Upper lobe of left lung (tissue), 6 donors: ENCODE measurements at places on chromosomes 6 and 20. TPM values are rescaled to one million over a fixed set of nuclear protein-coding genes. Genes with fewer than 3 reads are reported as not detected.

DNA sequence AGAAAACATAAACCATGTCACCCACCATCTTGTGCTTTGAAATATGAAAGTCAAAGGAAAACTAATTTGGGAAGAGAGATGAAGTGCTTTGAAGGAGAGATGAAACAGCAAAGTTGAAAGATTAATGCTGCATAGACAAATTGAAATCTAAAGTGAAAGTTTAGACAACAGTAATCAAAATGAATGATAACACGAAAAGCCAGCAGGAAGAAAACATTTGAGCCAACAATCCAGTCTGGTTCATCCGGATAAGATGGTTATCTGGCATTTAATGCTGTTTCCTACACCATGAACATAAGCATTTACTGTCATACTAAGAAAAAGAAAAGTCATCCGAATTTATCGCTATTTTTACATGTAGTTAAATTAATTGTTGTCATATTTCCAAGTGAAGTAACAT lies 595 bp downstream of the HAO1 start:
- no peaks in the 10 kb centered on the region for H3K27me3 ChIP-seq
- no peak for DNase-seq
- H3K27ac ChIP-seq = no peak overlapping the region
- H3K36me3 ChIP-seq = no peaks in the 10 kb centered on the region
- no peaks in the 10 kb centered on the region for H3K4me1 ChIP-seq
- no peak overlapping the region for H3K4me3 ChIP-seq

DNA sequence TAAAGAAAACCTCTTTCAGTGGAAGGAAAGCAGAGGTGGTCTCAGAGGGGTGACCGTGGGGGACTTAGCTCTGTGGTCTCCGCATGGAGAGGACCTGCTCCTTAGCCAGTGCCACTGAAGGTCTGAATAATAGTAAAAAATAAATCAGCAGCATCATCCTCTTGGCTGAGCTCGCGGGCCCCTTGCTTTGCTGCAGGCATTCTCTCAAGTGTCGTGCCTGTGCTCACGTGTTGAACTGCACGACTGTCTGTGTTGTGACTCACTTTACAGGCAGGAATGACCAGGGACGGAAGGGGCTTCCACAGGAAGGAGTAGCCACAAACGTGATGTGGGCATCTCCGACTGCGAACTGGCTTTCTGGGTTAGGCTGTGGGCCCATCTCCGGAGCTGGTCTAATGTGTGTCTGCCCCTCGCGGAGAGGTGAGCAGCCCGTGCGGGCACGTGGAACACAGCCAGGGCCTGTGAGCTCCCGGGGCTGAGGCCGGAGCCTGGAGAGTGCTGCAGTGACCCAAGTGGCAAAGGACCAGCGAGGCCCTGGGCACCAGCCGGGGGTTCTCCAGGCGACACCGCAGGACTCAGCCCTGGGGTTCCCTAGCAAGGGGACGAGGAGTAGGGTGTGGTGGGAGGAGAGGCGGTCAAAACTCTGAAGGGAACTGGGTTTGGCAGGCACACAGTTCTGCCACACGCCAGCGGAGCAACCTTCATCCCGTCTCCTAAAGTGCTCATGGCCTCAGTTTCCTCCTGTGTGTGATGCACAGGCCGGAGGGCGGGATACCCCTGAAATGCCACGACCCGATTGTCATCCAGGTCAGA lies 89.2 kb downstream of the RAMACL start:
- H3K4me1 ChIP-seq = no peaks in the 10 kb centered on the region
- no peak for DNase-seq
- H3K27ac ChIP-seq = no peak overlapping the region
- no peaks in the 10 kb centered on the region for H3K27me3 ChIP-seq
- H3K4me3 ChIP-seq = no peak overlapping the region

- peaks cover 40% of the 10 kb centered on the region for H3K4me1 ChIP-seq
- H3K27ac ChIP-seq = no peak overlapping the region
- no peak overlapping the region for H3K4me3 ChIP-seq
- no peak for DNase-seq
- no peaks in the 10 kb centered on the region for H3K27me3 ChIP-seq
Measured at GRCh38 chr6:167856999-167857660, 30.4 kb downstream of the AFDN start.

GRCh38 chr6:148629181-148629580 lies 117.6 kb upstream of the UST start:
- no peaks in the 10 kb centered on the region for H3K27me3 ChIP-seq
- no peaks in the 10 kb centered on the region for H3K36me3 ChIP-seq
- no peak for DNase-seq

DNA sequence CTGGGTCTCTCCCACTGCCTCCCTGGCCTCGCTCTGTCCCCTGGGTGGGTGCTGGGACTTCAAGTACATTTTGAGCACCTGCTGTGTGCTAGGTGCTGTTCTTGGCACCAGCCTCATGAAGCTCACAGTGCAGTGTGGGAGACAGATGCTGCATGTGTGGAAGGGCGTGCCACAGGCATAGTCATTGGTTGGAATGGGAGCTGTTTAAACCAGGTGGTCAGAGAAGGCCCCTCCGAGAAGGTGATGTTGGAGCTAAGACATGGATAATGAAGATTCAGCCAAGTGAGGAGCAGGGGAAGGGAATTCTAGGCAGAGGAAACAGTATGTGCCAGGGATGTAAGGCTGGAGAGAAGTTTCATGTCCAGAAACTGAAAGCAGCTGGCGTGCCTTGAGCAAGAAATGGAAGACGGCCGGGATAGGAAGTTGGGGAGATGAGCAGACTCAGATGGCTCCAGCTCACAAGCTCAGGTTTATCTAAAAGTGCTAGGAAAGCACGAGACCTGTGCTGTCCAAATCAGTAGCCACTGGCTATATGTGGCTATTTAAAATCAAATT lies 9.9 kb downstream of the LPIN3 start:
- DNase-seq = no peak
- H3K27ac ChIP-seq = no peak overlapping the region
- H3K4me1 ChIP-seq = no peaks in the 10 kb centered on the region
- H3K4me3 ChIP-seq = no peak overlapping the region

KCNB1 gene
- 2.0 TPM for total RNA-seq

OOEP gene
- not detected for total RNA-seq

NHSL1 gene
- total RNA-seq = 80.2 TPM
